Right cardiac atrium (tissue), 5 donors: ENCODE measurements at places on chromosomes 6 and 20. TPM values are rescaled to one million over a fixed set of nuclear protein-coding genes. Genes with fewer than 3 reads are reported as not detected.

DNA sequence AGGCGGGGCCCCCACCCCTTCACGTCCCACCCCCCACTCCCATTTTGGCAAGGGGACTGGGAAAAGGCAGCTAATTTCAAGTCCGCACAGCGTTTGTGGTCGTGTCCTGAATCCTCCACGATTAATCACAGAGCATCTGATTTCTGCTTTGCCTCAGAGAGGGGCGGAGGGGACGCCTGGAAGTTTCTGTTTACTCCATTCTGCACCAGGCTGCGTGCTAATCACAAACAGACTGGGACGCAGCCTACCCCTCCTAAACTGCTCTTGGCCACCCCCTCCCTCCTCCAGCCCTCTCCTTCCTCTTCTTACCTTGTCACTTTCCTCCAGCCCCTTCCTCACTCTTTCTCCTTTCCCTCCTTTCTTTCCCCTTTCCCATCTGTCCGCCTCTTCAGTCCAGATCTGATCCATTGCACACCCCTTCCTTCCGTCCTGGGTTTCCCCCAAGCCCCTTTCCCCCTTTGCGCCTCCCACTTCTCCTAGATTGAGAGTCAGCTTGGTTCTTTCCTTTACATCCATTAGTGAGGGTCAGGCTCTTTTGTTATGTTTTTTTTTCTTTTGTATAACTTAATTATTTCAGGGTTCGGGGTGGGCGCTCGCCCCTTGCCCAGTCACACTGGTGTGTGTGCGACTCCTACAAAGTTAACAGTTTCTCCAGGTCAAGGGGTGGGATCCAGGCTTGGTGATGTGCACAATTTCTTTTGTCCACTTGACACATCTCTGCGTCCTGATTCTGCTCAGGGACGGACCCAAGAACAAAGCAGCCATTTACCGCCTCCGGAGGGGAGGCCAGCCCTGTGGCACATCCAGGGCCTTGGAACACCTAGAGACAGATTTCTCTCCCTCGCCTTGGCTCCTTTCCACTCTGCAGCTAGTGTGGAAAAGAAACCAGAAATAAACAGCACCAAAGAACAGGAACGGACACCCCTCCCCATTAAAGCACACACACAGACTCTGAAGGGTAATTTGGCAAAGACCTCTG is 520 bp upstream of the RIPOR3 start:
- no peak for DNase-seq

DNA sequence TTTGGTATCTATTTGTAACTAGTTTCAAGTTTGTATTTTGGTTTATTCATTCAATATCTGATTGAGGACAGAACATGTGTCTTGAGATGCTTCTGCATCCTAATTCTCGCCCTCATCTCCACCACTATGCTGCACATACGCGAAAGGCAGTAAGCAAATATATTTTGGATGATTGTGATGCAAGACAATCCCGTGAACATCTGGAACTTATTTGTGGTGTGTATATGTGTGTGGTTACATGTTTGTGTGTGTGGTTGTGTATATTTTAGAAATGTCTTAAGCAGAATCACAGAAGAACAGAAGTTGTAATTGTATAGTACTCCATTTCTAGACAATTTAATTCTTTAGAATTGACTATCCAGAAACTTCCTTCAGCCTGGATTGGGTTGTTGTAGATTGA is 35.1 kb upstream of the RNF144B start:
- DNase-seq: no peak

The SLC44A4 gene
- 0.05 TPM for polyA plus RNA-seq

The RNF217 gene
- 4.4 TPM for polyA plus RNA-seq

The PRDM13 gene
- not detected for polyA plus RNA-seq
